ENCODE measurements at places on chromosomes 12 and 14.

DNA sequence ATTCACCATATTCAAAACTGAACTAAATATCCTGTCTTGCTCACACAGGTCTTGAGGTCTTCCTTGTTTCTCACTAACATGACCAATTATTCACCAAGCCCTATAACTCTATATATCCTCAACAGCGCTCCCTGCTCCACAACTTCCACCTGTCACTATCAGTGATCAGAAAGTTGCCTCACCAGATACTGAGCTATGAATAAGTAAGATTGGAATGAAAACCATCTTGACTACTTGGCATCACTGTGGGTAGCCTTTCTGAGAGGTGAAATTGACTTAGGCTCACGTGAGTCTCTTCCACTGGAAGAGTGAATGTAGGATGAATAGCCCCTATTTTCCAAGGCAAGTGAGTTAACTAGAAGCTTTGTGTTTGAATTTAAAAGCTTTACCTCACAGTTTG lies 167.1 kb downstream of the PIK3C2G start:
- DNase-seq, result no peak

DNA sequence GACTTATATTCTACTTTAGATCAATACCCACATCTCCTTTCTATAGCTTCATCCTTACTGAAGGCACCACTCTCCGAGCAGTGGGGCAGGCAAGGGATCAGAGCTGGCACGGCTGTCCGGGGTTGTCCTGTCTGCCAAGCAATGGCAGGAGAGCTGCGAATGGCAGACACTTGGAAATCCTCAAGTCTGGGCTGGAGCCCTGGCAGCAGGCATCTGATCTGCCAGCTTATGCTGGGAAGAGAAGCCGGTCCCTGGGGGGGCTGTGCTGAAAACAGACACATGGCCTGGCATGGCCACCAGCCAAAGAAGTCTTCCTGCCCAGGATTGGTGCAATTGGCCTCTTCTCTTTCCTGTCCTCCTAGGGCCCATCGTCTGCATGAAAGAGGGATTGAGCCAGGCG lies 280.2 kb upstream of the PWP1 start:
- DNase-seq, result no peak

DNA sequence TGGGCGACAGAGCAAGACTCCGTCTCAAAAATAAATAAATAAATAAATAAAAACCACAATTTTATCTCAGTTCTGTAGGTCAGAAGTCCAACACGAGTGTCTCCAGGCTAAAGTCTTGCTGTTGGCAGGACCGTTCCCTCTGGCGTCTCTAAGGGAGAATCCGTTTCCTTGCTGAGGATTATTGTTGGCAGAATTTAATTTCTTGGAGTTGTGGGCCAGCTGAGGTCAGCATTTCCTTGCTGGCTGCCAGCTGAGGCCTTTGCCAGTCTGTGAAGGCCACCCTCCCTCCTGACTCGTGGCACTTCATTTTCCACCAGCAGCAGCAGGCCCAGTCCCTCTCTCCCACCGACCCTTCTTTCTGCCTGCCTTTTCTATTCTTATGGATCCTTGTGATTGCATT lies 17.2 kb downstream of the PSMC1 start:
- DNase-seq, result no peak

DNA sequence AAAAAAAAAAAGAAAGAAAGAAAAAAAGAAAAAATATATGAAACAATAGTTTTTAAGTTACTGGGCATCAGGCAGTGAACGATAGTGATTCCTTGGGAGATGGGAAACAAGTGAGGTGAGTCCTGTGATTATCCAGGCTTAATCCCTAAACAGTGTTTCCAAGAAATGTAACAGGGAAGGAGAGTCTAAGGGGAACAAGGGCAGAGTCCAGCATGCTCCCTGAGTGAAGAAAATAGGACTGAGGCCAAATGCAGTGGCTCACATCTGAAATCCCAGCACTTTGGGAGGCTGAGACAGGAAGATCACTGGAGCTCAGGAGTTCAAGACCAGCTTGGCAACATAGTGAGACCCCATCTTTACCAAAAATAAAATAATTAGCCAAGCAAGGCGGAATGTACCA lies 40.7 kb downstream of the R3HDM2 start:
- DNase-seq, result no peak

- peak; percentile 54 for DNase-seq
These were observed at the start of gene GPR135 for GRCh38 chr14:59465316-59466135. TSS of gene GPR135 (minus strand) at chr14:59465380. CDS start at chr14:59465226, 154 bp downstream.

DNA sequence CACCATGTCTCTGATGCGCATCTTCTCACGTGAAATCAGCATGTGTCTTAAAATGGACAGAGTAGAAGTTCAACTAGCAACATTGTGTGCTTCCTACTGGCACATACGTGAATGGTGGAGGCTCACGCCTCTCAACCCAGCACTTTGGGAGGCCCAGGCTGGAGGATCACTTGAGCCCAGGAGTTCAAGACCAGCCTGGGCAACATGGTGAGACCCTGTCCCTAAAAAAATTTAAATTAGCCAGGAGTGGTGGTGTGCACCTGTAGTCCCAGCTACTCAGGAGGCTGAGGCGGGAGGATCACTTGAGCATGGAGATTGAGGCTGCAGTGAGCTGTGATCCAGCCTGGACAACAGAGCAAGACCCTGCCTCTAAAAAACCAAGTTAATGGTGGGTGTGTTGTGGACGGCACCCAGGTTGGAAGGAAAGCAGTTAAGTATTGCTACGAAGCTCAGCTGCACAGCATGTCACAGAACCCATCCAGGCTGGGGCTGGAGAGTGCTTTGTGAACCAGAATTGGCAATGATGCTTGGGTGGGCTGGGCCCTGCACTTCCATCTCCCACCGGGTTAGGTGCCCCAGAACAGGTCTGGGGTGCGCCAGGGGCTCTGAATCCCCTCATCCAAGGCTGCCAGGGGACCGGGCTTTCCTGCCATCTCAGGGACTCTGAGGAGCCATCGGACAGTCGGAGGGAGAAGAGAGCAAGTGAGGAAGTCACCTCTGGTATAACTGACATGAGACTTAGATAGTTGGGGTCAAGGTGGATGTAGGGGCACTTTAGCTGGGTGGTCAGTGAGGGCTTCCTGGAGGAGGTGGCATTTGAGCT lies 33.0 kb upstream of the ULK1 start:
- DNase-seq, result peak; percentile 13

DNA sequence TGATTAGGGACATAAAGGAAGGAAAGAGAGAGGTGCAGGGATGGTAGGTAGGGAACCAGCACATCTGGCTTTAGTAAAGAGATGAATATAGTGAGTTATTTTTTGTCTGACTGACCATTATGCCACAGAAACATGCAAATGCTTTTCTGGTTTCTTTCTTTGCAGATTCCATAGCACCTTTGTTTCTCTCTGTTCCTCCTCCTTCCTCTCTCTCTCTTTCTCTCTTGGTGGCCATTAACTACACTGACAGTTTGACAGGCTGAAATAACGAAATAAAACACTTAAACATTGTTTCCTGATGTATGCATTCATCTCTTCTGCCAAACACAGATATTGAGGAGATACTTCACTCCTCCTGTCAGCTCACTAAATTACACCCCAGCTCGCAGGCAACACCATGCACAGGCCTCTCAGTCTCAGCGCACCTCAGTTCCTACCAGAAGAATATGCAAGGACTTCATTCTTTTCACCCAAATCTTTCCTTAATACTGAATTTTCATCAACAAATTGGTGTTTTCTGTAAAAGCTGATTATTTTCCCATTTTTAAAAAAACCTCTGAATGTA lies 406.9 kb upstream of the SOX5 start:
- DNase-seq, result no peak

Measured in 8988T (cell line).